ENCODE measurements at places on chromosomes 1 and 21. TPM values are rescaled to one million over a fixed set of nuclear protein-coding genes. Genes with fewer than 3 reads are reported as not detected.
A peak's percentile ranks its signal among the peaks of the same experiment; 100 is the strongest.

DNA sequence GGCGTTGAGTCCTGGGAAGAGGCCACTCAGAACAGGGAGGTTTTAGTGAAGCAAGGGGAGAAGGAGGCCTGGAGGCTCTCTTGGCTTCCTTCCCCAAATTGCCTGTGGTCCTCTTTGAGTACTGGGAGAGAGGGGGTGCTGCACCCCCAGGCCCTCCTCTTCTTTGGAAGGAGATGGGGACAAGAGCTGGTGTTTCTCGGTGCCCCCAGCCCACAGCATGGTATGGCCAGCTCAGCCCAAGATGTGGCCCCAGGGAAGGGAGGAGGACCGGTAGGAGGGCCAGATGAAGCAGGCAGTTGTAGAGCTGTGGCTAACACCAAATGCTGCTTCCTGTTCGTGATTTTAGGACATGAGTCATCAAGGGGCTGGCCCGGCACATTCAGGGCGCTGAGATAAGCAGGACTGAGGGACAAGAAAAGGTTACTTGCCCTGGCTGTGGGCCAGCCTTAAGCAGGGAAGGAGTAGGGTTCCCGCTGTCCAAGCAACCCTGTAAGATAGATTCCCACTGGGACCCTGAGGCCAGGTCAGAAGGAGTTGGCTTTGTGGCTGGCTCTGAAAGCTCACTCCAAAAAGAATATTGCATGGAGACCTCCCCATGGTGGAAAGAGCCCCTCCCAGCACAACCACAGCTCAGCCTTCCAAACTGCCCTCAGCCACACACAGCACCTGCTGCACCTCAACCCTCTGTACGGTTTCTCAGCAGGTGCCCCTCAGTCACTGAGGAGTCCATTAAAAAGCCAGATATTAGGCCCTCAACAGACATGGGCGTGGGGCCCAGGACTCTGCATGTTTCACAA, 4.9 kb upstream of the TNFRSF1B start:
- peak; percentile 65 for DNase-seq

PLA2G2A gene
- total RNA-seq = 7.1 TPM

CFHR4 gene
- total RNA-seq = not detected

DNA sequence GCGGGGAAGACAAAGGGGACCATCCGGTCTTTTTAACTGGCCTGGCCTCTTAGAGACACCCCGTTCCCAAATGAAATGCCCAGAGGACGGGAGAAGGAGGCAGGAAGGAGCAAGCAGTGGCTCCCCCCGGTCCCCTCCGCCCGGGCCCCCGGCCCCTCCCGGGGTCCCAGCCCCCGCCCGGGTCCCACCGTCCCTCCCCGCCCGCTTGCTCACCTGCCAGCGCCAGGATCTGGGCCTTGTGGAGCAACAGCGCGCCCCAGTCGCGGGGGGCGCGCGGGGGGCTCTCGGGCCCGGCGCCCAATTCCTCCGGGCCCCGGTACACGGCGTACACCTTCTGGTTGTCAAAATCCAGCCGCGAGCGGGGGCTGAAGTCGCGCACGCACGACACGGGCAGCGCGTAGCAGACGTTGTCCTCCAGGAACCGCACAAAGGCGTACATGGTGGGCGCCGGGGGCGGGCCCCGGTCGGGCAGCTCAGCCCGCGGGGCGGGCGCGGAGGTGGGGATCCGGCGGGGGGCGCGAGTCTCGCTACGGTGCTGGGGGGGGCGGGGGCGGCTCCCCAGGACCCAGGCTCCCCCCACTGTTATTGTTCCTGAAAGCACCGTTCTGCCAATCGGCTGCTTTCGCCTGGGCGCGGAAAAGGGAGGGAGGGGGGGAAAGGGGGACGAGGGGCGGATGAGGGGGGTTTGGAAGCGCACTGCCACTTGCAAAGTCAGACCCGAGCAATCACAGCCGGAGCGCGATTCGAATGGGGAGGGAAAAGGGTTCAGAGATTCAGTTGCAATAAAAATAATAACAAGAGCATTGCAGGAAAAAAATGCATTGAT, at the start of gene BEND5:
TSS of gene BEND5 (minus strand) at position 499 of the 826 bp plus-strand sequence. CDS start at position 439, 60 bp downstream.
- peak; percentile 81 for DNase-seq

PDZK1IP1 gene
- total RNA-seq = not detected

GRCh38 chr1:212045981-212046380, 10.4 kb downstream of the DTL start:
- DNase-seq = no peak

DNA sequence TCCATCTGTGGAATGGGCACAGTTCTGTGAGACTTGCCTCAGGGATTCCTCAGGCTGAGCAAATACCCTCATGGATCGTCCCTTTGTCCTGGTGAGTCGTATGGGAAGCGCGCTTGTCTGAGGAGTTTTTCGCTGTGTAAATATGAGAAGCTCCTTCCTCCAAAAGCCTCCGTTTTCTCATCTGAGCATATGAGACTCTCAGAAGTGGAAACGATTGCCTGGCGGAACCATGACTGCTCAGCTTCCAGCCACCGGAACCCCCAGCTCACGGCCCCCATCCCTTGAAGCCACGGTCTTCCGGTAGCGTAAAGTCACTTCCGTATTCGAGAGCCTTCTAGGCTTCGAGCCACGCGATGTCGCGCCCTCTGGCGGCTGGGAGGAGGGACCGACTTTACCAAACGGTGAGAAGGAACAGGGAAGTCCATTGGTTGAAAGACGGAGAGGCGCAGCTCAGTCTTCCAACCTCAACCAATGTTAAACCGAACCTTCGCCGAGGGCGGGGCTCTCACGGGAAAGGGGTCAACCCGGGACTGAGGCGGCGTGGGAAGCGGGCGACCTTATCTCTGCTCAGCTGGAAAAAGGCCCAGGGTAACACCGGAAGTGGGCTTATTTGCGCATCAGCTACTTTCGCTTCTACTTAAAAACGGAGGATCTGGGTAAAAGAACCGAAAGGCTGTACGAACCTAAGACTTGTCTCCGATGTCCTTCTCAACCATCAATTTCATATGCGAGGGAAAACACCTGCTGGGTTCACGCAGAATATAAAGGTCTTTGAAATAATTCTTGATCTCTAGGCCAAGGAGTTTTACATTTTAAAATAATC, 46.3 kb downstream of the AZIN2 start:
- peak; percentile 98 for DNase-seq

IGSF9 gene
- total RNA-seq = 11.3 TPM

GRCh38 chr21:39961251-39961650, 94.0 kb downstream of the PCP4 start:
- no peak for DNase-seq

GRCh38 chr1:156283521-156283920, 604 bp upstream of the TMEM79 start:
- no peak for DNase-seq

PLEKHG5 gene
- 22.3 TPM for total RNA-seq

GRCh38 chr1:190957565-190957964, 479.9 kb upstream of the BRINP3 start:
- DNase-seq = no peak

DNA sequence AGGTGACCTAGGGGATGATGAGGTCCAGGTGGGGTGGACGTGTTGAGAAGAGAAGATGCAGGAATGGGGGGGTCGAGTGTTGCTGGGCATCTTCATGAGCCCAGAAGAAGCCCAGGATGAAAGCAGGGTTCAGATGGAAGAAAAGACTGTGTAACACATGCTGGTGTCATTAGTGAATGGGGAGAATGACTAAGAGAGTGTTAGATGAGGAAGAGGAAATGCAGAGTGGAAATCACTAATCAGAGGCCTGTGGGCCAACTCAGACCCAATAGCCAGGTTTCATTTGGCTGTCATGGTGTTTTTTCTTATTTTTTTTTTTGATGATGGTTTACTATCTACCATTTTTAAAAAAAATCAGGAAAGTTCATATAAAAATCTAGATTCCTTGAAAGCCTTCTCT, 180.8 kb upstream of the CAMK1G start:
- no peak for DNase-seq

- no peak for DNase-seq
Measured at GRCh38 chr1:233372218-233373120, 44.9 kb downstream of the MAP3K21 start.

DNA sequence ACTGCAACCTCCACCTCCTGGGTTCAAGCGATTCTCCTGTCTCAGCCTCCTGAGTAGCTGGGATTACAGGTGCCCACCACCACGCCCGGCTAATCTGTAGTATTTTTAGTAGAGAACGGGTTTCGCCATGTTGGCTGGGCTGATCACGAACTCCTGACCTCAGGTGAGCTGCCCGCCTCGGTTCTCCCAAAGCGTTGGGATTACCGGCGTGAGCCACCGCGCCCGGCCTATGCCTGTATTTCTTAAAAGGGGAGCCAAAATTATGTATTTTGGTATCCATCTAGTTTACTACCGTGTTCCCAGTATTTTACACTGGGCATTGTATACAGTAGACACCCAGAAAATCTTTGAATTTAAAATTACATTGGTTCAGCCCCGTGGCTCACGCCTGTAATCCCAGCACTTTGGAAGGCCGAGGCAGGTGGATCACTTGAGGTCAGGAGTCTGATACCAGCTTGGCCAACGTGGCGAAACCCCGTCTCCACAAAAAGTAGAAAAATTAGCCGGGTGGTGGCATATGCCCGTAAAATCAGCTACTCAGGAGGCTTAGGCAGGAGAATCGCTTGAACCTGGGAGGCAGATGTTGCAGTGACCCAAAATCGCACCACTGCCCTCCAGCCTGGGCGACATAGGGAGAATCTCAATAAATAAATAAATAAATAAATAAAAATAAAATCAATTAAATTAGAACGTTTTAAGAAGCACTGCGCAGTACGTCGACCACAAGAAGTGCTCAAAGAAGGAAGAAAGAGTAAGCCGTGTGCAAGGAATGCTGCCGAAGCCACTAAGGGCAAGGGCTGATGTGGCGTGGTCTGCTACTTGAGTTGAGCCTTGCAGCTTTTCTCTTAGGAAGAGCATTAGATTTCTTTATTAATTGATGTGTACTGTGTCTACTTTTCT, 1.5 kb upstream of the THRAP3 start:
- DNase-seq = no peak

BRDT gene
- total RNA-seq = 0.15 TPM

NHLH2 gene
- total RNA-seq = 1.2 TPM

GRCh38 chr21:45318146-45318555, 30.5 kb upstream of the POFUT2 start:
- DNase-seq = no peak

DNA sequence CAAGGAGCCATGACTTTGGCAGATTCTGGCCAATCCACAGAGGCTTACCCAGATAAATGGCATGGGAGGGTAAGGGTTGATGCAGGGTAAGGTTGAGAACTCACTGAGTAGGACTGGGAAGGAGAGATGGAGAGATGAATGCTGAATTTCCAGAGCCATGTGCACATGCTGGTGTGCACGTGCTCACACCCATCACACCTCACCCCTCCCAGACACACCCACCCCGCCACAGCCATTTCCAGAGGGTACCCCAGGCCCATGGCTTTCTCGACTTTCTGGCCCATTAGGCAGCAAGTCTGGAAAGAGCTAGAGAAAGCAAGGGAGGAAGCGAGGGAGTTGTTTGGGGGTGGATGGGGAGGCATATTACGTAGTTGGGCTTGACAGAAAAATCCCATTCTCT, 1.6 kb downstream of the CACNA1S start:
- no peak for DNase-seq

KCNAB2 gene
- 8.3 TPM for total RNA-seq

SLC45A3 gene
- 16.7 TPM for total RNA-seq

DNA sequence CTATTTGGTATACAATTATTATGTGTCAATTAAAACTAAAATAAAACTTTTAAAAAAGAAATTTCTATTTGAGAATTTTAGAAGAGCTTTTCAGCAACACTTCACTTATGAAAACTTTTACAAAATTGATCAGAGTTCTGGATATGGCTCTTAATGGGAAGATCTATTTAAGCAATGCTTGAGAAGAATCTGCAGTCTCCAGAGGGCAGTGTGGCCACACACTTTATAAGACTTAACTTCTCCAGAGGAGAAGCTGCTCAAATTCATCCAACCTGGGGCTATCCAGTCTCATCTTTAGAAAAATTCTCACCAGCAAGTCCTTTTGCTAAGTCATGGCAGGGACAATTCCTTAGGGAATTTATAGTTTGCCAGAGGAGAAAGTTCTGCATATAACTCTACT, 25.2 kb upstream of the AGO1 start:
- DNase-seq = no peak

DNA sequence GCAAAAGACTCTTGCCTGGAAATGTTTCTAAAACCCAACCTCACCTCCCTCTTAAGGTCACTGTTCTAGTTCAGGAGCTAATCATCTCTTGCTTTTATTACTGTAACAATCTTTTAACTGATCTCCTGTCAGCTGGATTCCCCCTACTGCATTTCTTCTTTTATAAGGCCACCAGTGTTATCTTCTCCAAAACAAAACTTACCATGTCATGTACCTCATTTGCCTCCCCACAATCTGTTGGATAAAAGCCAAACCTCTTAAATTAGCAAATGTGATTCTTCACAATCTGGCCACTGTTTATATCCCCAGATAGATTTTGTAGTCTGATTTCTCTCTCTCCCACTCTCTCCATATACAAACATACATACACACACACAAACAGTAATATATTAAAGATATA, 143.3 kb downstream of the DENND1B start:
- DNase-seq = no peak

- no peak for DNase-seq
Measured at GRCh38 chr1:18057623-18058022, 50.0 kb upstream of the IGSF21 start.

DNA sequence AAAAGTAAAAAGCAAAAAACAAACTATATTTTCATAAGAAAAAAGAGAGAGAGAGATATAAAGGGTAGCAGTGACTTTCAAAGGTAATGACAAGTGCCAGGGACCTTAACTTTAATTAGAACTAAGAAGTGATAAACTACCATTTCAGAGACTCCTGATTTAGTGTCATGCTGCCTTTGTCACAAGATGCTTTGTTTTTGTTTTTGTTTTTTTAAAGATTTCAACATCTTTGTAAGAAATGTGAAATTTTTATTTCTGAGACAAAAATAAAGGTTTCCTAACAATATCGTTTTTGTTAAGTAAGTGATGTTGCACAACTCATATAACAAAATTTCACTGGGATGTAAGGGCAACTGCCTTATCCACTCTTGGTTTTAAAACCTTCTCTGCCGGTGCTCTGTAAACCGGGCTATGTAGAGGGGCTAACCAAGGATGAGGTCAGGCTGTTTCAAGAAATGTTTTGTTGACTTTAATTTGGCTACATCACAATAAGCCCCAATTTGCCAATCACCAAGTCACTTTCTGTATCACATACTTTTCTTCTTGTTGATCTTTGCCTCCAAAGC, 35.2 kb upstream of the SYT2 start:
- DNase-seq = no peak

DNA sequence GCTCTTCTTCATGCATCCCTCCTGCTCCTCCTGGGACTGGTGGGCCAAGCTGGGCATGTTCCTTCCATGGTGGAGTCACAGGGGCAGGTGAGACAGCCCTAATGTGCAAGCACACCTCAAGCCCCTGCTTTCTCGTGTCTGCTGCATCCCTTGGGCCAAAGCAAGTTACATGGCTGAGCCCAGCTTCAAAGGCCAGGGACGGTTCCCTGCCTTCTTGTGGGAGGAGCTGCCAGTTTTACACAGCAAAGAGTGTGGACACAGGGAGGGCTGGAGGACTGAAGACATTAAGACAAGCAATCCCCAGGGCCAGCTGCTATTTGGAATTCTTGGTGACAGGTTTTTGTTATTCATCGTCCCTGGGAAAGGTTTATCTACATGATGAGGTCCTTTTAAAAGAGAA, 175.2 kb upstream of the CACNA1E start:
- DNase-seq = no peak

KIF17 gene
- total RNA-seq = 3.4 TPM

OR2L5 gene
- not detected for total RNA-seq

- DNase-seq = no peak
Measured at GRCh38 chr21:26572076-26572701, 897 bp downstream of the CYYR1 start.

CORT gene
- total RNA-seq = not detected

PGLYRP3 gene
- total RNA-seq = not detected

- no peak for DNase-seq
Measured at GRCh38 chr1:25137521-25138395, 94.5 kb downstream of the SYF2 start.

MFSD2A gene
- total RNA-seq = 18.2 TPM

SMIM11 gene
- total RNA-seq = 0.66 TPM

All from H9 (cell line).